NCI-H2171 (cell line): ENCODE measurements at places on chromosomes 13 and 19.

GRCh38 chr19:29741776-29742175 lies 26.7 kb upstream of the C19orf12 start:
- no peak for DNase-seq

DNA sequence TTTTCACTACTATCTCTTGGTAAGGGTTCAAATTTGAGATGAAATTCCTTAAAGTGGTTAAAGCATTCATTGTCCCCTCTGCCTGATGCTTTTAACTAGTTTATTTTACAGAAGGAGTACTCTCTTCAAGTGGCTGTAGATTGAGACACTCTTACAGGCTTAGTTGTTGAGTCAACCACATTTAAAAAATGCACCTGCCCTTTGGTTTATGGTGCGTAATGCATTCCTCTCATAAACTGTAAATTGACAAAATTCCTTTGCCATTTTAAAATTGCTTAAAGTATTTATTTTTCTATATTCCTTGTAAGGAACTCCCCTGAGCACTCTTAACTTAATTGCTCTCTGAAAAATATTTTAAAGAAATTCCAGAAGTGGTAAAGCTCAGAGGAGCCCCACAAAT lies 826 bp upstream of the GPC5 start:
- no peak for DNase-seq

- no peak for DNase-seq
Measured at GRCh38 chr13:41802684-41803444, 158.0 kb downstream of the VWA8 start.

DNA sequence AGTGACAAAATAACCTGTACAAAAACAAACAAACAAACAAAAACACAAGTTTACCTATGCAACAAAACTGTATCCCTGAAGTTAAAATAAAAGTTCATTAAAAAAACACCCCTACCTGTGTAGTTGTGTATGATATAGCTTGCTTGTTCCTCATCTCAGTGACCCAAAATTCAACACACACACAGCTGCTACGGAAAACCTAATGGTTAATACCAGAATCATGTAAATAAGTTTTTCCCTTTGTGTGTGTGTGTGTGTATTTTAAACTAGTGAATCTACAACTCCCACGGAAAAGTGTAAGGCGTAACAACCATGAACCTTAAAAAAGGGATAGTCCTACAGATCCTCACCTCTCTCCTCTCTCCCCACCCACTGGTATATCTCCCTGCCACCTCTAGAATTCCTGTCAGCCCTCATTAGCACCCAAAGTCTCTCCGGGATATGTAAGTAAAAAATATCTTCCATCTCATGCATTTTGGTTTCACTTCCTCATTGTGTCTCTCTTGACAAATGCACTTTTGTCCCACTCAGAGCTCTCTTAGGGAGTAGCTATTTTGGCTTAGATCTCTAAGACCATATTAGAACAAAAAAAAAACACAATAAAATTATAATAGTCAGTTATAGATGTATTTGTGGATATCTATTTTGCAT lies 2236.5 kb downstream of the PCDH9 start:
- no peak for DNase-seq

DNA sequence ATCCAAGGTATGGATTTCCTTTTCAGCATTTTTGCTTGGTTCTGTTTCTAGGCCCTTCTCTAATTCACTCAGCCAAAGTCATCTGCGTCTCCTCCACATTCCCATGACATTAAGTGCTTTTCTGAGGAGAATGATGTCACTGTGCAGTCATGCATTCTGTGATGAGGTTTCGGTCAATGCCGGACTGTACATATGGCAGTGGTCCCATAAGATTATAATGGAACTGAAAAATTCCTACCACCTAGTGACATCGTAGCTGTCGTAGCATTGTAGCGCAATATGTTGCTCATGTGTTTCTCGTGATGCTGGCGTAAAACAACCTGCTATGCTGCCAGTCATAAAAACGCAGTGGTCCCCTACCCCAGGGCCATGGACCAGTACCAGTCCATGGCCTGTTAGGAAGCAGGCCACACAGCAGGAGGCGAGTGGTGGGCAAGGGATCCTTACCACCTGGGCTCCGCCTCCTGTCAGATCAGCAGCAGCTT lies 63.4 kb upstream of the TNFRSF19 start:
- DNase-seq = no peak

DNA sequence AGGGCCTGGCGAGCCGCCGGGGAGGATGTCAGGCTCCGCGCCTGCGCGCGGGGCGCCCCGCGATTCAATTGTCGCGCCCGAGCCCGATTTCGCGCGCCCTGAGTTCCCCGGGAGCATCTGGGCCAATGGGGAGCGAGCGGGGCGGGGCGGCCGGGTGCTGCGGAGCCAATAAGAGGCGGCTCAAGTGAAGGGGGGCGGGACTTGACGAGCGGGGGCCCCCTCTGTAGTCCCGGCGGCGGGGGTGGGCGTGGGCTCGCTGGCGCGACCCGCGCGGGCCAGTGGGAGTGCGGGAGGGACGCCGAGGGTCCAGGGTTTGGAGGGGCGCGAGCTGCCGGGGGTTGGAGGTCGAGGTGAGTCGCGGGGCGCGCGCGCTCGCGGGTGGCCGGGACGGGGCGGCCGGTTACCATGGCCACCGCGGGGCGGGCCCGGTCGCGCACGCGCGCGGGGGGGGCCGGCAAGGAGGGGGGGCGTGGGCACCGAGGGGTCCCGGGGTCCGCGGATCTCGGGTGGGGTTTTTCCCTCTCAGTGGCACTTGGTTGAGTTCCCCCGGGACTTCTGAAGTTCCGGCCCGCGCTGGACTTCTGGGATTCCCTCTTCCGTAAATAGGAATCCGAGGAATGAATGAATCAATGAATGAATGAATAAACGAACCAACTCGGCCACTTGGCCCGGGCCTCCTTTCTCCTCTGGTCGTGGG lies 744 bp downstream of the UHRF1 start:
- peak; percentile 95 for DNase-seq

GRCh38 chr19:54653181-54653809 lies 9.5 kb upstream of the LILRB4 start:
- DNase-seq = no peak
